Adrenal gland (tissue), 19 donors: ENCODE measurements at places on chromosomes 12 and 14. TPM values are rescaled to one million over a fixed set of nuclear protein-coding genes. Genes with fewer than 3 reads are reported as not detected.

DNA sequence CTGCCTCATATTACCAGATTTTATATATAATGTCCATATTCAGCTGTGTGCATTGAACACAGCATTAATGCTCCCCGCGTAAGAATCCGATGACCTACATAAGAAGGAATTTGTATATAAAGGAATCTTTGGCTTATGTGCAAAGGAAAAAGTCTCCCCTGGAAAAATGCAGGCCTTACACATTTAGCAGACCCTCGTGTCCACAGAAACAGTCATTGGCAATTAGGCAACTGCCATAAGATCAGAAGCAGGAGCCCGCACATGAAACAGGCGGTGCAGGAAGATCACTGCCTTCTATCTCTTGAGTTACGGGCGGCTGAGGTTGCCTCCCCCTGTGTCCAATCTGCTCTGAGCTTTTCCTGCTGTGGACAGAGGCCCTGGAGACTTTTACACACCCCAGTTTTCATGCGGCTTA lies 63.2 kb upstream of the RFX4 start:
- DNase-seq: no peak

Gene WASHC4
- total RNA-seq: 48.1 TPM

Gene CLMN
- 4.7 TPM for total RNA-seq

DNA sequence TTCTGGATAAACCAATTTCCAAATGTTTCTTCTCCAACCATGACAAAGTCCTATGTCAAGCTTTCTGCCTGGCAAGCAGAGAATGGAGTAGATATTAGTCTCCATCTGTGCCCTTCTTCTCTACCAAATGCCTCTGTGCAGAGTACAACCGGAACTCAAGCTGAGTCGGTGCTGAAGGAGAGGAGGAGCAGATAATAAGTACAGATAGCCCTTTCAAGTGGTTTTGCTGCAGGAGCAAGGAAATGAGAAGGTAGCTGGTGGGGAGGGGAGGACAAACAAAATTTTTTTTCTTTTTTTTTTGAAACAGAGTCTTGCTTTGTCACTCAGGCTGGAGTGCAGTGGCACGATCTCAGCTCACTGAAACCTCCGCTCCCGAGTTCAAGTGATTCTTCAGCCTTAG lies 14.2 kb upstream of the HELB start:
- no peak for DNase-seq

GRCh38 chr12:14540801-14541462 lies 26.8 kb downstream of the PLBD1 start:
- no peak for DNase-seq

DNA sequence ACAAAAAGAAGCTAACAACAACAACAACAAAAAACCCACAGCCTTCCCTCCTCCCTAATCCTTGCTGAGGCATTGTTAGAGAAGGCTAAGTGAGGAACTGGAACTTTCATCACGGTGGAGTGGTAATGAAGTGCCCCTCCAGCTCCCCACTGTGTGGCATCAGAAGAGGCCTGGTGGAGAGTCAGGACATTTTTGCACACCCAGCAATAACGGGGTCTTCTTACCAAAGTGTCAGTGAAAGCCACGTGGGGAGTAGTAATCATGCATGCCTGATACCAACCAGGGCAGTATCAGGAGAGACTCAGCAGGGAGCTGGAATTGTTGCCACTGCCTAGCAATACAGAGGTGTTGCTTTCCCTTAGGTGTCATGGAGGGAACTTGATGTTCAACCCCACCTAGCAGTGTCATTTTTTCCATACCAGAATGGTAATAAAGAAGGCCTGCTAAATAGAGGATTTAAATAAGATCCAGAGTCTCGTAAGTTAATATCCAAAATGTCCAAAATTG lies 299.7 kb upstream of the RGS6 start:
- DNase-seq: no peak

GRCh38 chr12:59408431-59408830 lies 187.4 kb upstream of the SLC16A7 start:
- no peak for DNase-seq

Gene PKP2
- 0.36 TPM for total RNA-seq

GRCh38 chr14:23160924-23161522 lies 22.4 kb downstream of the SLC7A8 start:
- peak; percentile 90 for DNase-seq

Gene SLC17A8
- total RNA-seq: 0.31 TPM

GRCh38 chr12:64633940-64634337 lies 23.6 kb downstream of the RASSF3 start:
- peak; percentile 64 for DNase-seq

Gene IL31
- total RNA-seq: not detected

- peak; percentile 47 for DNase-seq
Observed at GRCh38 chr12:56087220-56087619, 7.3 kb downstream of the ERBB3 start.

DNA sequence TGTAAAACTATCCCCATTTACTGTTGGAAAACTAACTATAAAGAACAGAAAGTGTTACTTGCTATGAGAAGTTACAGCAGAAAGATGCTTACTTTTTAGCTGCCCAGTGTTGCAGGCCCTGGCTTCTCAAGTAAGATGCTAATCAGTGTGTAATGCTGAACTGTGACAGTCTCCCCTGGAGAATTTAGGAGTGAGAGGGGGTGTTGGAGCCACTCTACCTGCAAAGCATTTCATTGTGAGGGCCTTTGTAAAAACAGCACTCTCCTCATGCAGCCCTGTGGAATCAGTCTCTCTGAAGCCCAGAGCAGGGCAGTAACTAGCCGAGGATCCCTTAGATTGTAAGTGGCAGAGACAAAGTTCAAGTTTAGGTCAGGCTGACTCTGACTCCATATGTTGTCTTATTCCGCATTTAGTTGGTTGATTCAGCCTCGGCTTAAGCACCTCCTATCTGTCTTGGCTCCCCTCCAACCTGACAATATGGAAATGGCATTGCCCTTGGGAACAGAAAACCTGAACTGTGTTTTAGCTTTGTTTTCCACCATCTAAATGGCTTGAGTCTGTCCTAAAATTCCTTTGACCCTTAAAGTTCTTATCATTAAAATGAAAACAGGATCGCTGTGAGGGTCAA lies 141.3 kb downstream of the PRKCH start:
- DNase-seq: no peak

DNA sequence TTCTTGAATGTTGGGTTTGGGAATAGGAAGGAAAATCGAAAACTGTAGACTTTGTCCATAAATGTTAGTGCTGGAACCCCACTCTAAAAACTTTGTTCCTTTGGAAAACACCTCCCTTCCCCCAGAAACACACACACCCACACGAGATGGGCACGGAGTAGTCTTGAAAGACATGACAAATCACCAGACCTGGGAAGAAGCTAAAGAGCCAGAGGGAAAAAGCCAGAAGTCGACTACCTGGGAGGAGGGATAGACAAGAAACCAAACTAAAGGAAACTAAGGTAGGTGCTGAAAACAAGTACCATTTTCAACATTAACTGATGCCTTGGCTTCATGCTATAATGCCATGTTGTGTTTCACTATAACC lies 925 bp upstream of the NANOG start:
- DNase-seq: no peak

Gene INHBC
- total RNA-seq: not detected

- DNase-seq: no peak
Observed at GRCh38 chr12:107545737-107546353, 139.8 kb upstream of the PWP1 start.

DNA sequence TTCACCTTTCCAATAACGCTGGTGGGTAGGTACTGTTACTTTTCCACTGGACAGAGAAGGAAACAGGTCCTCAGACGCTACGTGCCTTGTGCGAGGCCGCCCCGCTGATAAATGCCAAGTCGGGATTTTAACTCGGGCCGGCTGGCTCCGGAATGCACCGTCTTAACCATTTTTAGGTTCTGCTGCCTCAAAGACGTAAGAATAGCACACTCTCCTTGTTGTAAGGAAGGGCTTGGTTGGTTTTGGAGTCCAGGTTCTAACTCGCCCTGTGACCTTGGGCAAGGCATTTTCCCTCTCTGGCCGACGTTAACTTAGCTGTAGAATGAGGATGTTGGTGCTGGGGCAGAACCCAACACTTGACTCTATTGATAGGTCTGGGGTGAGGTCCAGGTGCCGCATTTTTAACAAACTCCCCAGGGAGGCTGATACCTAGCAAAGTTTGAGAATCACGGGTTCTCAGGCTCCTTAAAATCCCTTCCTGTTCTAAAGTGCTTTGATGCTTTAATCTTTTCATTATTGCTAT lies 814 bp downstream of the ANKRD13A start:
- no peak for DNase-seq

DNA sequence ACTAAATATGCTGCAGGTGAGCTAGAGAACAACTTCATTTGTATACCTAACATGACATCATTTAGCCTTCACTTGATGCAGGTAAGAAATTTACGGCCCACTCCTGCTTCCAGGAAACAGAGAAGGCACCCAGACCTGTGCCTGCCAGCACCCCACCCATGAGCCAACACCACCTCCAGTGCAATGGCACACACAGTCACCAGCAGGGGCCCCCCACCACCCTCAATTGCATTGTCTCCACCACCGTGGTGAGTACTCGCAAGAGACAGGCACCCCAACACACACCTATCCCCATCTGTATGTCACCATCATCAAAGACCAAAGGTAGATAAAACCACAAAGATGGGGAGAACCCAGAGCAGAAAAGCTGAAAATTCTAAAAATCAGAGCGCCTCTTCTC lies 107.6 kb downstream of the KLHL28 start:
- no peak for DNase-seq

GRCh38 chr14:29085546-29085945 lies 319.0 kb downstream of the FOXG1 start:
- DNase-seq: no peak

GRCh38 chr12:130288206-130288605 lies 49.5 kb upstream of the PIWIL1 start:
- DNase-seq: no peak

Gene TMEM179
- total RNA-seq: 11.7 TPM

DNA sequence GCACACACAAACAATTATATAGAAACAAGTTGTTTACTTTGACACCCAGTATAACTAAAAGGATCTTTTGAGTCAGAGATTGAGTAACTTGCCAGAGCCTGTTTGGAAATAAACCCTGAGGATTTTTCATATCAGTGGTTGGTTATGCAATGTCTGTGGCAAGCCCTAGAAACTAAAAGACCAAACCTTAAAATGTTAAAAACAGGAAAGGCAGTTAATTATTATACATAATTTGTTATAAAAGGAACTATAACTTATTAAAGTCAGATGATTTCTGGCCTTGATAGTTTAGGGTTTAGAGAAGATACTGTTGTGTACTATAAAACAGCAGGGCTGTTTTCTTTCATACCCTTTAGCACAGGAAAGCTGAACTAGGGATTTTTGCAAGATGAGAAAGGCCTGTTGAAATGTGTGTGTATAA lies 44.1 kb downstream of the PSEN1 start:
- DNase-seq: no peak

DNA sequence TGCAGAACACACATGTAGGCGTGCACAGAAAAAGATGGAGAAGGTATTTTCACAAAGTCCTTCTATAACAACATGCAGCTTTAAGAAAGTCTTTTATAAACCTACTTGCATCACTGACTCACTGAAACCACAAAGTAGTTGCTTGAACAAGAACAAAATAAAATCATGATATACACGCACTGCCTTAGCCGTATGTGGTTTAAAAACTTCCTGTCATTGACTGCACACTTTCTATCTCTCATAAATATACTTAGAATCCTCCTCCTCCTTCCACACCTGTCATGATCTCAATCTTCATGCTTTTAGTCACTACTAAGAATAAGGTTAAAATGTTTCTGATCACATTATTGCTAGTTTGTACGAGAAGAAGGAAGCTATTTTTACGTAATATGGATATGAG lies 31.8 kb upstream of the RAD51AP1 start:
- DNase-seq: no peak

Gene DNAH10
- 1.5 TPM for total RNA-seq

Gene BBS10
- total RNA-seq: 11.0 TPM

Gene EIF2S3B
- 1.9 TPM for total RNA-seq

DNA sequence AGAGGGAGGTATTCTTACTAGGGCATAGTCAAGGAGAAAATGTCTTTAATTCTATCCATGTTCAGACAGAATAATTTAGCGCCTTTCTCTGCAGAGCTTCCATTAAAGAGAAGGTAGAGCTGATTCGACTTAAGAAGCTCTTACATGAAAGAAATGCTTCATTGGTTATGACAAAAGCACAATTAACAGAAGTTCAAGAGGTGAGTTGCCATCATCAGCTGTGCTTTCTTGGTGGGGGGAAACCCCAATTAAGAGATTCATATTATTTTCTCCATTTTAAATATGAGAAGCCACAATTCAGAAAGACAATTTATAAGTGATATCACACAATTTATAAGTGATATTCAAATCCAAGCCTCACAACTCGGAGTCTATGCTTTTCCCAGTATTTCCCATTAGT lies 27.8 kb downstream of the RPGRIP1 start:
- DNase-seq: no peak
